ENCODE measurements at places on chromosomes 3 and 15.

DNA sequence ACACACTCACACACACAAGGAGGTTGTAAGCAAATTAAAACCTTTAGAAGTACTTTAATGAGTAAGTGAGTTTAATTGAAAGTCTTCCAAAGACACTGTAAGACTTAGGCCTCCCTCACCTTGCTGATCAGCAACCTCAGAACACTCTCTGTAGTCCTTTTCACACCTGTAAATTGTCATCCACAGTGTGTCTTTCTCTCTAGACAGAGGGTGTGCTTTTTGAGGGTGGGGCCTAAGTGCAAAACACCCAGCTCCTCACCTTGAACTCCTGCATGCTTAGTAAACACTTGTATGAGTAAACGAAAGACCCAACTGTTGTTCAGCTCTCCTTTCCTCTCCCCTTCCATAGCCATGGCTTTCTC is 183.2 kb upstream of the IL12A start:
- no peak for DNase-seq

DNA sequence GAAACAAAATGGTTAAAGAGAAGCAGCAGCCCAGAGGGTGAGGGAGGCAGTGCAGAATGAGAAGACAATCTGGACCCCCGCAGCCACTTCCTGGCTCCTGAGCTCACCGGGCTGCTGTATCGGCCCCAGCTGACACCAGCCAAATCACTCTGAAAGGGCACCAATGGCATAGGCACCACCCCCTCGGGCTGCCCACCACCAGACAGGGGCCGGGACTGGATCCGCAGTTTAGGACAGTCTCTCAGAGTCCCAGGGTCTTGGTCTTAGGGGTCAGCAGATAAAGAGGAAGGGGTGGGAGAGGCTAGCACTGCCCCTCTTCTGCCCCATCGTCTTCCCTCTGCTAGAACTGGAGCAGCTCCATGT is 17.9 kb upstream of the EHD4 start:
- no peak for DNase-seq

- no peak for DNase-seq
Measured at GRCh38 chr3:13021141-13022114, 51.8 kb downstream of the IQSEC1 start.

- DNase-seq: no peak
Measured at GRCh38 chr3:123072152-123072551, 5.3 kb downstream of the PDIA5 start.

DNA sequence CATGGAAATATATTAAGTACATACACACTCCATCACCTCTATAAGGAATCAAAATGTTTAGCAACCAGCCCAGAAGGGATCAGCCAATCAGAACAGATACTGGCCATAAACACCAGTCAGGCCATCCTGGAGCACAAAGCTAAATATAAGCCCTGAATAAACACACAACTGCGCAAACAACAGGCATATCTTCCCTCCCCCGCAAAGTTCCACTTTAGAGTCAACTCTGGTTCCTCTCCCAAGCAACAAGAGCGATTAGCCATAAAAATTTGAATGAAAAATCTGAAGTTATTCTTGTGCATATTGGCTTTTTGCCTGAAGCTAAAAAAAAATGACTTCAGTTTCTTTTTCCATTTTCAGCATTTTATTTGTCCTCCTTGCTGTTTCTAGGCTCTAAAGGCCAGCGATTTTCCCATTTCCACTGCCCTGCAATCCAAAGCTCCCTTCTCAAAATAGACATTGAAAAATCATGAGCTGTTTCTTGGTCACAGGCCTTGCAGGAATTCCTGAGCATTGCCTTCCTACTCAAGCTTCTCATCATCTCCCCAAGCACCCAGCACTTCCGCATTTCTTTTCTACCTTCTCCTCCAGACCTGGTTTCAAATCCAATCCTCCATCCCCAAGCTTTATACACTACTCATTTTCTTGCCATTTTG is 247.9 kb downstream of the ZMAT3 start:
- no peak for DNase-seq

DNA sequence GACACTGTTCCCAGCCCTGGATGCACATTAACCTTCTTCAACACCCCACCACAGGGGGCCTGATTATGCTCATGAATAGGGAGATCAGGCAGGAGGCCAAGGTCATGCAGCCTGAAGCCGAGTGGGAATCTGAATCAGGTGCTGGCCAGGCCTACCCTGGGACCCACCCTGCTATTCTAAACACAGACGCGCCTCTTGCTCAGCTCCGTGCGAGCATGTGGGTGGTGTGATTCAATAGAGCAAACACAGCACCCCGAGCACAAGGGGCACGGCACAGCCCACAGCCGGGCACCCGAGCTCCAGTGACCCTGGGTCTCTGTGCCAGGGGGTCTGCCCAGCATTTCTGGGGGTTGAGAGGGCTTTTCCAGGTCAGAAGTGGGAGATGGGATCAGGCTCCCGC is 24.6 kb upstream of the GRIP2 start:
- no peak for DNase-seq

GRCh38 chr3:105950881-105951600 is 82.2 kb upstream of the CBLB start:
- DNase-seq: no peak

GRCh38 chr15:92638291-92638708 is 17.3 kb downstream of the FAM174B start:
- no peak for DNase-seq

GRCh38 chr15:39581793-39582285 is 960 bp downstream of the THBS1 start:
- no peak for DNase-seq

GRCh38 chr3:31412832-31413231 is 119.9 kb upstream of the STT3B start:
- DNase-seq: no peak

- DNase-seq: no peak
Measured at GRCh38 chr15:86942285-86942684, 862.6 kb downstream of the AGBL1 start.

DNA sequence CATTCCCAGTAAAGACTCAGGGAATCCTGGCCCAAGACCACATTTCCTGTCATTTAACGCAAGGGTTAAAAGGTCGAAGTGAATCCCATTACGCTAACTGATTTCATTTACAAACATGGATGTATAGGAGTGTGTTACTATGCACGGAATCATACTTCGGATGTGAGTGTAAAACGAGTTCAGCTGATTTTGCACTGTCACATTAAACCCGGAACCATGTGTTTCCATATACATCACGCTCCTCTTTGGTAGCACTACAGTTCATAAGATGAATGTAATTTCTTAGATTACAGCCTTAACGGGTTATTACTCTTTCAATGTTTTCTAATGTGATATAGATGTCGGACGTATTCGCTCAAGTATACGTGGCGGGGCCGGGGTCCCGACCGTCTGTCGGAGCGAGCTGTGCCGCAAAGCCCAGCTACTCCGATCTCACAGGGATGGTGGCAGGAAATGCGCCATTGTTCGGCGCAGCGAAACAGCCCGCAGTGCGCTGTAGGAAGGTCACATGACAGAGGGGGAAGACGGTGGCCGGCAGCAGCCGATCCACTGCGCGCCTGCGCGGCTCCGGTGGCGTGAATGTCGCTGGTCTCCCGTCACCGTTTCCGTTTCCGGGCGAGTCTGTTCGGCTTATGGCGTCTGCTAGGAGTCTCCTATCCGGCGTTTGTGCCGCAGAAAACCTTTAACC is 97.3 kb downstream of the NPAP1 start:
- DNase-seq: peak; percentile 52

DNA sequence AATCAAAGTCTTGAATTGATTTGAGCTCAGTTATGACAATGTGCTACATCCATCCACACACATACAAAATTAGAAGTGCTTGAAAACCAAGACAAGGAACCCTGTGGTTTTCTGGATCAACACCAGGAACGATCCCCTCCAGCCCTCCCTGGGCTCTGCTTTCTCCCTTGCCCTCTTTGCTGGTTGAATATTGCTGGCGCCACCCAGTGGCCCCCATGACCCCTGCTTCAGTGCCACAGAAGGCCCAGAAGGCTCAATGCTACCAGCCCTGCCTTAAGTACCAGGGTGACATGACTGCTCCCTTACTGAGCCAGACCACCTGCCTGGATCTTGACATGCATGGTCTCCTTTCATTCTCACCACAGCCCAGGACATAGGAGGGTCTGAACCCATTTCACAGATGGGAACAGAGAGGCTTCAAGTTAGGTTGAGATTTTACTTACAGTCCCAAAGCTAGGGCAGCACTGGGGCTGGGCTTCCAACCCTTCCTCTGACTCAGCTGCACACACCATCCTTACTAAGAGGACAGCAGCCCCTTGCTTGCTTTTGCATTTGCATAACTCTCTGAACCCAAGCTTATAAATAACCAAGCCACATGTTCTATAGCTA is 15.0 kb downstream of the IL12A start:
- peak; percentile 7 for DNase-seq

DNA sequence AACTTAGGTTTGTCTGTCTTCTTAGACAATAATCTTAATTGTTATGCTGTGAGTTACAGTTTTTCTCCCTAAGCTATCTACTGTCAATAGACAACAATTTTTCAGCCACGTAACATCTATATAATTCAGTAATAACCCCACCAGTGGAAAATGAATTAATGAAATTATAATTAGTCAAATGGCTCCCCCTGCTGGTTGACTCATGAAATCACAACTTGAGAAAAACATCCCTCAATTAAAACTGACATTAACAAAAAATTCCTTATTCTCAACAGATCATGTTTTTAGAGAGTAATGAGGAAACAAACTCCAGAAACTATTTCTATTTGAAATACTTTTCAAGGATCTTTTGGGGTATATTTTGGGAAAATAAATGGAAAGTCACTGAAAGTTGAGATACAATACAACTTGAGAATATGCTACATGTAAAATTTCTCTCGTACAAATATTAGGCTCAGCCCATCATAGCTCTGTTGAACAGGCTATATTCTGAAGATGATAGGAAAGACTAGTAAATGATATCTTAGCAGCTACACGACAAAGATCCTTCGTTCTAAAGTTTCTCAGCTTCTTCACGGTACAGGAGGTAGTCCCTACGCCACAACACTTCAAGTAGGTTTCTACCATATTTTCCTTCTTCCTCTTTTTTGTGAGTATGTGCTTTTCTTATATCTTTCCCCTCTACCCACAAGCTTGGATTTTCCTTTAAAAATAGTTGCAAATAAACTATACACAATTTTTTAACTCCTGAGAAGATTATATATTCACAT is 20.7 kb downstream of the PPP1R2 start:
- DNase-seq: no peak

DNA sequence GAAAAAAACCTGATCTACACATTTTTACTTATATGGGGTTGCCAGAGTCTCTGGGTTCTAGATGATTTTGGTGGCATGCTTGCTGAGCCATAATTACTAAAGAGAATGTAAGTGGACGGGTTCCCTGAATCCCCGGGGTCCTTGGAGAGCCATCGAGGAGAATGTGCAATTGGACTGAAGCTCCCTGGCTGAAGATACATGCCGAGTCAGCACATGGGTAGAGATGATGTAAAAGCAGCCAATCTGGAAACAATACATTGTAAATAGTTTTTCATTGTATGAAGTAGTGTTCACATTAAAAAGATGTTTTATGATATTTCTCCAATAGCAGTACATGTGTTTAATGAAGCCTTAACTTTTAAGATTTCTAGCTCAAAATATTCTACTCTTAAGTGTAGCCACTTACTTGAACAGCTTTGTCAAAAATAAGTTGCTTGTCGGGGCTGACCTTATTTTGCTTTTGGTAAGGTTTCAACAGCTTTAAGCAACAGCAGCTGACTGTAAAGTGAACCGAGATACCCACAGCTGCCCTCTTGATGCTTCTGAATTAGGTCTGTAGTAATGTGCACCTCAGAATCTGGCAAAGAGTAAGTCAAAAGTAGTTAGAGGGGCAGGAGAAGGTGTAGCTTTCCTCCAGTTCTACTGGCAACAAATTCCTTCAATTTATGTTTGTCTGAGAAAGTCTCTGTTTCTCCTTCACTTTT is 205.7 kb downstream of the PLCL2 start:
- no peak for DNase-seq

GRCh38 chr15:52011711-52012144 is 7.3 kb upstream of the MAPK6 start:
- DNase-seq: no peak

DNA sequence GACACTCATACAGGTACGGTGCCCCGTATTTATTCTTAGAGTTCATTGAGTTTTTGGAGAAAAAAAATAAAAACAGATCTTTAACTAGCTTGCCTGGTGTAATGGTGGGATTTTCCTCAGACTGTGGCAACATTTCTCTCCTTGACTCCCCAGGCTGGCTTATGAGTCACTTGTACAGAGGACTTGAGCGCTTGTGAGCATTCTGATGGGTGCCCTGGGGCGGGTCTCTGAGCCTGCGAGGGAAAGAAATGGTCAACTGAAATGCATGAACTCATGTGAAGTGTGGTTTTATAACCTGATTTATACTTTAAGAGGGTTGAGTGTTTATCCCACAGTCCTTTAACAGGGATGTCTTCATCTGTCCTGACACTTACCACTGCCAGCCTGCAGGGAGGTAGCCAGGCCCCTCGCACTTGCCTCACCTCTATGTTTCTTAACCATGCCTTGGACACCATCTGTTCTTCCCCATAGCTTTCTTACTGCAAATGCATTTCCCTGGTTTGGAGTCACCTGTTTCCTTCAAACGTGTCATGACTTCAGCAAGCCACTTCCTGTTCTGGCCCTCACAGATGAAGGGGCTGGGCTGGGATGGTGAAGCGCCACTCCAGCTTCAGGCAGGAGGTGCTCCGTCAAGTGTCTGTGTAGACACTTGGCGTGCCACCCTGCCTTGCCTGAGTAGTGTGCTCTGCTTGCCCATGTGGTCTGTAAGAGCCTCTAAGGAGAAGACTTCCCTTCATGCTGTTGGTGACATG is 118.7 kb downstream of the PDE8A start:
- no peak for DNase-seq

- no peak for DNase-seq
Measured at GRCh38 chr3:3560591-3561311, 238.5 kb upstream of the LRRN1 start.

DNA sequence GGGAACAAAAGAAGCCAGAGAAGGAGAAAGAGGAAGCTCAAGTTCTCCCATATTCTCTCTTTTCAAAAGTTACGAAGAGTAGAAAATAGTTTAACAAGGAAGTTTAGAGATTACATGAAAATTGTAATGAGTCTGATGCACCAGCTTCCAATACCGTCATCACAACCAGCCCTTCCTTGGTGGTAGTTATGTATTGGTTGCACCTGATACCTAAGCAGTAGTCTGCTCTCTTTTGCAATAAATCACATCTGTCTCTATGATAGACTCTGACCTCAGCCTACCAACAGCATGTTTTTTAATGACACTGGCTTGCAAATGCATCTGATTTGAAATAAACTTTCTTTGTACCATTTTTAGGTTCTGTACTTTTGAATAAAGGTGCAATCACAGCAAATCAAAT is 575.8 kb downstream of the FHIT start:
- DNase-seq: no peak

All from stimulated activated CD4-positive, alpha-beta T cell treated with anti-CD3 and anti-CD28 coated beads, Interleukin-12 subunit alpha, Interleukin-12 subunit beta, amount 100 ng/mL, for 4 hours (primary cell).